Skin of body (tissue), 3 donors: ENCODE measurements at places on chromosomes 7 and 10. TPM values are rescaled to one million over a fixed set of nuclear protein-coding genes. Genes with fewer than 3 reads are reported as not detected.
A peak's percentile ranks its signal among the peaks of the same experiment; 100 is the strongest.

- DNase-seq, result peak; percentile 66
These were observed 370 bp downstream of the TMEM60 start for GRCh38 chr7:77797734-77798393.

The TUBAL3 gene
- total RNA-seq, result 0.20 TPM

- DNase-seq, result no peak
These were observed 40.0 kb downstream of the TNKS2 start for GRCh38 chr10:91838199-91838598.

DNA sequence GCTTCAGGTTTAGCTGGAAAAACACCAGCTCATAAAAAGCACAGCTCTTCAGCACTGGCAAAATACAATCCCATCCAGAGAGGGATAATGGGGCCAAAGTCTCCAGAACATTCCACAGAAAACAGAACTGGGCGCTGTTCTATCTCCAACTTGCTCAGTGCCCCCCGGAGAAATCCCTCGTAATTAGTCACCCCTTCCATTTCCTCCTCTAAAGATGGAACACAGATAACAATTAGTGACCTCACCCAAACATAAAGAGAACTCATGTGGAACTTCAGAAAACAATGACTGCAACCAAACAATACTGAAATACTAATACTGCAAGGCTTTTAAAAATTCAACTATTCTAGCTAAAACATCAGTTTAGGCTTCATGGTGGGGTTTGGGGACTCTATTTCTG lies 46.3 kb downstream of the KIAA1549 start:
- no peak for DNase-seq

GRCh38 chr10:3525832-3526449 lies 259.1 kb downstream of the KLF6 start:
- no peak for DNase-seq

The AUTS2 gene
- 61.0 TPM for total RNA-seq

The EVX1 gene
- not detected for total RNA-seq

The WBP1L gene
- 34.0 TPM for total RNA-seq

- DNase-seq, result no peak
These were observed 337.2 kb downstream of the C7orf25 start for GRCh38 chr7:42574685-42575084.

- no peak for DNase-seq
These were observed 42.2 kb upstream of the SRGN start for GRCh38 chr10:69045441-69046300.

GRCh38 chr7:132652507-132652906 lies 76.2 kb upstream of the PLXNA4 start:
- DNase-seq, result no peak

The ADAMTS14 gene
- total RNA-seq, result 5.2 TPM

DNA sequence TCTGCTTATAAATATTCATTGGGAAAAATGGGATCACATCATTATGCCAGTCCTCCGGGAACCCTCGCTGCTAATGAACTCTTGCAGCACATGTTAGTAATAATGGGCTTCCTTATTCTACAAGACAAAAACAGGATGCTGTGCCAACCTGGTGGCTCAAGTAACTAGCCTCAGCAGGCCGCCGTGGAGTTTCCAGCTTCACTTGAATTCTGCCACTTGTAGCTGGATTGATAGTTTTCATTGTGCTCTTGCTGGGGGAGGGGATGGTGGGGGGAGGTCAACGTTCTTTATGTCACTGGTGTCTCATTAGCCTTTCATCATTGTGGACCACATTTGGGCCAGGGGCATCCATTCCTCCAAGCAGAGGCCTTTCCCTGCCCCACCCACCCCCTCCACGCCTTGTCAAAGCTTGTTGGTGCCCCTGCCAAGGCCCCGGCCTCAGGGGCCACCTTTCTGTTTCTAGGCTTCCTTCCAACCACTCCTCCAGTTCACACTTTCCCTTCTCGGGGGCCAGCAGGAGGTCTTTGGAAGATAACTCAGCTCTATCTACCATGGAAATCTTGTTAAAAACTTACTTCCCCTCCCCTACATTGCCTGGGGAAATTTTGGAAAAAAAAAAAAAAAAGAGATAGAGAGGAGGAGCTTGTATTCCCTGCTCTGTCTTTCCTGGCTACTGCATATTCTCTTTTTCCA lies 153.9 kb downstream of the BMPER start:
- DNase-seq, result peak; percentile 62

GRCh38 chr10:18886102-18886501 lies 162.5 kb upstream of the MALRD1 start:
- DNase-seq, result no peak

GRCh38 chr7:30185496-30185895 lies 50.7 kb downstream of the MTURN start:
- no peak for DNase-seq

- DNase-seq, result peak; percentile 86
These were observed 5.3 kb upstream of the TMEM139 start for GRCh38 chr7:143279186-143280098.

The PTPRN2 gene
- 0.99 TPM for total RNA-seq

- no peak for DNase-seq
These were observed 641.2 kb upstream of the VSTM2A start for GRCh38 chr7:53900856-53901528.

- no peak for DNase-seq
These were observed 397.0 kb downstream of the CALN1 start for GRCh38 chr7:72015136-72015535.

GRCh38 chr7:23863209-23863787 lies 153.3 kb downstream of the STK31 start:
- peak; percentile 6 for DNase-seq
